ENCODE measurements at places on chromosomes 3 and 15.
A peak's percentile ranks its signal among the peaks of the same experiment; 100 is the strongest.

- DNase-seq = no peak
These were observed 79.2 kb upstream of the OCA2 start for GRCh38 chr15:28178290-28178689.

DNA sequence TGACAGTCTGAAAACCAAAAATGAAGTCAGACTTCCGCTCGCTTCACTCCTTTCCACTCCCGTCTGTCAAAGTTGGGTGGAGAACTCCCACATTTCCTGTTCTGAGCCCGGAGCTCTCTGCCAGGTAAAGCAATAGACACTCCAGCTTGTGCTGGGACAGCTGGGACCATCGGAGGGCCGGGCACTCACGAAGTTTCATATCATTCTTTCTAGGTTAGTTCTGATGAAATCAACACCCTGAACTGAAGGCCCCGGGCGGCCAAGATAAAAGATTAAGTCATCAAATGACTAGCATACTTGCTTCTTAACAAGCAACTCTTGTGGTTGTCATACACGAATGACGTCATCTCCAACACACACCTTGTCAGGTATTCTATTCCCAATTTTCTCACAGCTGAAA is 42.1 kb downstream of the MAGI1 start:
- no peak for DNase-seq

DNA sequence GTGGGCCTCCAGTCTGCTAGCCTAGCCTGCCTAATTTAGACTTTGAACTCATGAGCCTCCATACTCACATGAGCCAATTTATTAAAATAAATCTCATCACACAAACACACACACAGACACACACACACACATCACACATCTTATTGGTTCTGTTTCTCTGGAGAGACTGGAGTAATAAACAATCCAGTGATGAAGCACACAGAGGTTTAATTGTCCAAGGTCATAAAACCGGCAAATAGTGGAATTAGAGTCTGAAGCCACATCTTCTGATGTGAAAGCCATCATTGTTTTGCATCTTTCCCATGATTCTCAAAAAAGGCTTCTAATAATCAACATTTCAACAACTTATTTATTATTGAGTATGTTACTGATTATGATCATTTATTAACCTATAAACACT is 249.4 kb upstream of the KCNH8 start:
- DNase-seq = no peak

GRCh38 chr15:22786868-22787698 is 639 bp downstream of the NIPA1 start:
- peak; percentile 16 for DNase-seq

- DNase-seq = peak; percentile 10
These were observed 335.8 kb upstream of the THRB start for GRCh38 chr3:24830230-24831152.

- no peak for DNase-seq
These were observed 588.4 kb downstream of the NAALADL2 start for GRCh38 chr3:175447521-175447920.

GRCh38 chr3:110391640-110392395 is 679.8 kb upstream of the NECTIN3 start:
- no peak for DNase-seq

DNA sequence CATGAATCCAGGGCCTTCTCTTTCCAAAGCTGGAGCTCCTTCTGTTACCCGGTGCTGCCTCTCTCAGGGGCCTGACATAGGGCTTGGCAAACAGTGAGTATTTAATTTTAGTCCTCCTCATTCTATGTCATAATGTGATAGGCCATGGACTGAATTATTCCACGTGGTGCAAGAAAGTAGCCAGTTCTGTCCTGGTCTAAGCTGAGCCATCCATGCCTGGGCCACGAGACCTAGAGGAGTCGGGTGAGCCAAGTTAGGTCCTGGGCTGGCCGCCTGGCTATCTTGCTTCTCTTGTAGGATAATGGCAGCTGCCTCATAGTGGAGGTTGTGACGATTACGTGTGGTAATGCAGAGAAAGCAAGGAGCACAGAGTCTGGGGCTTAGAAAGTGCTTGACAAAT is 170.6 kb downstream of the FAM43A start:
- no peak for DNase-seq

GRCh38 chr3:135034291-135034768 is 239.3 kb downstream of the EPHB1 start:
- no peak for DNase-seq

DNA sequence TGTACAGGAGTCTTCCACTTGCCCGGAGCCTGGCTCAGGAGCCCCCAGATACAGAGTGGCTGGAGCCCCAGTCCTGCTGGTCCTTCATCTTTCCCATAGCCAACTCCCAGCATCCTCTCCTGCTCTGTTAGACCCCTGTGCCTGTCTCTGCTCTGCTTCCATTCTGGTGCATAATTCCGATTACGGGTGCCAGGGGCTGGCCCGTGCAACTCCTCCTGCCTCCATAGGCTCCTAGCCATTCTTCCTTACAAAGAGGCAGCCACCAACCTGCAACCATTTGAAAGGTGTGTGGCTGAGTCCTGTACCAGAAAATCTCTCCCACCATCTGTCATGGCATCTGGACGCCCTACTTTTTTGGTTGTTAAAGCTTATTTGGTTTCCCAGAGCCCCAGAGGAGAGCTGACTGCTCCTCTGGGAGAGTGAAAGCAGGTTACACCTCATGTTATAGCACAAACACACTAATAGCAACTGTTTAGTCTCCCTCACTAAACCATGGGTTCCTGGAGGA is 5.2 kb upstream of the RAD18 start:
- no peak for DNase-seq

GRCh38 chr3:99690761-99691369 is 52.5 kb downstream of the COL8A1 start:
- DNase-seq = no peak

DNA sequence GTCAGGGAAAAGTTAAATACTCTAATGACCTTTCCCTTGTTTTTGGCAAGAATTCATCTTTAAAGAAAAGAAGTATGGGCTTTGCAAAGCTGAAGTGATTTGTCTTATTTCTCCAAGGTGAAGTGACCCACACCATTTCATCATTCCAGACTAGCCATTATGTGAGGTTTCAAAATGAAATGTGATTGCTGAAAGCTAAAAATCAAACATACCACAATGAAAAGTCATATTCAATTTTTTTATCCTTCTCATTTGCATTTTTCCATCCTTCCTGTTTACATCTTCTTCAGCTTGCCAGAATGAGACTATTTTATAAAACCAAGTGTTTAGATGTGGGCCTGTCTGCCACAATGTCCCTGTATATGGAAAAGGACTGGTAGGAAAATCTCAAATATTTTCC is 142.3 kb upstream of the STRIT1 start:
- DNase-seq = no peak

- DNase-seq = no peak
These were observed 31.2 kb downstream of the RYR3 start for GRCh38 chr15:33341953-33342352.

- no peak for DNase-seq
These were observed 39.5 kb downstream of the CD86 start for GRCh38 chr3:122094693-122095092.

GRCh38 chr3:135650309-135650708 is 315.2 kb upstream of the PPP2R3A start:
- no peak for DNase-seq

GRCh38 chr3:166498446-166498845 is 661.2 kb upstream of the BCHE start:
- DNase-seq = no peak

- DNase-seq = no peak
These were observed 727.1 kb upstream of the NECTIN3 start for GRCh38 chr3:110344487-110344886.

DNA sequence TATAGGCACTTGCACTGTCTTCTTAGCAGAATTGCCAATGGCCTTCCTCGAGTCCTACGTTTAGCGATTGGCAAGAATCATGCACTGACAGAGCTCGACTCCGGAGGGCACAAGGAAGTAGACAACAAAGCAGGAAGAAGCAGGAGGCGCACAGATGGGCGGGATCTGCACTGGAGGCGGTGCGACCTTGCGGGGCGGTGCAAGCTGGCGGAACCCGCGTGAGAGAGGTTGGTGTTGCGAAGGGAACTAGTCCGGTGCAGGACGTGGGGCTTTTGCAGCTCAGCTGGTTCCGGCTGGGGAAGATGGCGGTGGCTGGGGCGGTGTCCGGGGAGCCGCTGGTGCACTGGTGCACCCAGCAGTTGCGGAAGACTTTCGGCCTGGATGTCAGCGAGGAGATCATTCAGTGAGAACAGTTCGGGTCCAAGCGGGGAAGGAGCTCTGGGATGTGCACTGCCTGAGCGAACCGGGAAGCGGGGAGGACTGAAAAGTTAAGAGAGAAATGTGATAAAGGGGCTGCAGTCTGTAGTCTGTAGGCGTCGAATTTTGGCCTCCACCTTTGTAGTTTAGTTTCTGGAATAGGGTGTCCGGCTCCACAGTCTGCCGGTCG is at the start of gene TRIP4:
Gene TRIP4, plus strand, starts transcription at position 275 of the 607 bp plus-strand sequence. Its CDS starts 28 bp downstream, at position 303.
- peak; percentile 85 for DNase-seq

DNA sequence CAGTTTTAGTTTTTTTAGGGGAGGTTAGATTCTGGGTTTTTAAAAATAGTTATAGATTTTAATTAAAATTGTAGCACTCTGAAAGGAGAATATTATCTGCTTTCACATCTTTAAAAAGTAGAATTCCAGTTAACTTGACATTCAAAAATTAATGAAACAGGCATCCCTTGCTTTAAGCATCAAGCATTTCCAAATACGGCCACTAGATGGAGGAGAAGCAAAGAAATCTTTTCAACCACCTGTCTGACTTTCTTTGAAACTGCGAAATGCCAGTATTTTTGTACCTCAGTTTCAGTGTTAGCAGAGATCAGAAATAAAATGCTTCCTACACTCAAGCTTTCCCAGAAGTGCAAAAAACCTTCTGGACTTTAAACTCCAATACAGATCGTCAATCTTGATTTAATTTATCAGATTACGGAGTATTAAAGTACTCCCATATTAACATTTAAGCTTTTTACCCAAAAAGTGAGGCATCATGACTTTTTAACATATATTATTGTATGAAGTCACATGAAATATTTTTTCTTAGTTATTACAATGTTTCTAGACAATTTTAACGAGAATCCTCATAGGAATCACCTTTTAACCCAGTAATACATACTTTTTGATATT is 153.3 kb downstream of the P3H2 start:
- DNase-seq = peak; percentile 31

- DNase-seq = no peak
These were observed 151.4 kb downstream of the NFKBIZ start for GRCh38 chr3:102000620-102001209.

DNA sequence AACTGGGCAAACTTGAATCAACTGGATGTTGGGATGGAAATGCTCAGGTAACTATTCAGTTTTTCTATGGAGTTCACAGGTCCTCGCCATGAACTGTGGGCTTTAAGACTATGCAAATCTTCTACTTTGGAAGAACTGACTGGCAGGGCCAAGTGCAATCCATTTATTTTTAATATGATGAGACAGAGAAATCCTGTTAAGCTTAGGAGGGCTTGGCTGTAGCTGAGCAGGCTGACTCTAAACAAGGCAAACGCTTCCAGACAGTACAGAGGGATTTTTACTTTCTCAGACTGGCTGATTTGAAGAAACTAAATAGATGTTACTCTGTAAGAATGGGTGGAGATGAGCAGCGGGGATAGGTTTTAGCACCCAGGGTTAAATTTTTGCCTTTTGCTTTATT is 194.2 kb upstream of the ICE2 start:
- no peak for DNase-seq
